Activated CD8-positive, alpha-beta memory T cell treated with anti-CD3 and anti-CD28 coated beads for 1 hour (primary cell): ENCODE measurements at places on chromosomes 6 and 20.

- DNase-seq = no peak
These were observed 225.0 kb upstream of the TENT5A start for GRCh38 chr6:81977486-81977885.

GRCh38 chr6:7833751-7834070 lies 76.9 kb downstream of the TXNDC5 start:
- DNase-seq = no peak

DNA sequence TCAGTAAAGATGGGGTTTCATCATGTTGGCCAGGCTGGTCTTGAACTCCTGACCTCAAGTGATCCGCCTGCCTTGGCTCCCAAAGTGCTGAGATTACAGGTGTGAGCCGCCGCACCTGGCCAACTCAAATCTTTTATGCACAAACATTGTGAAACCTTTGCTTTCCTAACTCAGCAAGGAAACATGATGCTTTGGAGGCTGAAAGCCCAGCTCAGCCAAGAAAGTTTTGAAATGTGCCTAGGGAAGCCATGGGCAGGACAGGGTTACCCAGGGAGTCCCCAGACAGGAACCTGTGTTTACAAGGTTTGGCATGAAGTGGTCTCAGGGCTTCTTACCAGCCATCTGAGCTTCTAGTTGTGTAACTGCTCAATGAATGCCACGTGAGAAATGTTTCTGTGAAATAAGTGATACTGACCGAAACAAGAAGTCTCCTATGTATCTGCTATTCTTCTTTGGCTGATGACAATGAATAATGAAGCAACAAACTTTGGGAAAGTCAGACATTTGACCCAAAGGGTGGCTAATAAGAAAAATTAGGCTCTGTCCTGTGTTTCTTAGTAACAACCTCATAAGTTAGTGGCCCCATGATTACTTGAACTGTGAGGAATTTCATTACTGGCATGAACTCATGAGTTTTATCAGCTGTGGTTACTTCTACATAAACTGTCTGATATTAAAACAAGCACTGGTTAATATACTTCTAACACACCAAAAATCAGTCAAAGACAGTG lies 163.5 kb downstream of the KIF6 start:
- no peak for DNase-seq

GRCh38 chr6:142210606-142211005 lies 63.5 kb downstream of the VTA1 start:
- DNase-seq = no peak

GRCh38 chr6:35081426-35081851 lies 59.7 kb downstream of the TCP11 start:
- DNase-seq = no peak

DNA sequence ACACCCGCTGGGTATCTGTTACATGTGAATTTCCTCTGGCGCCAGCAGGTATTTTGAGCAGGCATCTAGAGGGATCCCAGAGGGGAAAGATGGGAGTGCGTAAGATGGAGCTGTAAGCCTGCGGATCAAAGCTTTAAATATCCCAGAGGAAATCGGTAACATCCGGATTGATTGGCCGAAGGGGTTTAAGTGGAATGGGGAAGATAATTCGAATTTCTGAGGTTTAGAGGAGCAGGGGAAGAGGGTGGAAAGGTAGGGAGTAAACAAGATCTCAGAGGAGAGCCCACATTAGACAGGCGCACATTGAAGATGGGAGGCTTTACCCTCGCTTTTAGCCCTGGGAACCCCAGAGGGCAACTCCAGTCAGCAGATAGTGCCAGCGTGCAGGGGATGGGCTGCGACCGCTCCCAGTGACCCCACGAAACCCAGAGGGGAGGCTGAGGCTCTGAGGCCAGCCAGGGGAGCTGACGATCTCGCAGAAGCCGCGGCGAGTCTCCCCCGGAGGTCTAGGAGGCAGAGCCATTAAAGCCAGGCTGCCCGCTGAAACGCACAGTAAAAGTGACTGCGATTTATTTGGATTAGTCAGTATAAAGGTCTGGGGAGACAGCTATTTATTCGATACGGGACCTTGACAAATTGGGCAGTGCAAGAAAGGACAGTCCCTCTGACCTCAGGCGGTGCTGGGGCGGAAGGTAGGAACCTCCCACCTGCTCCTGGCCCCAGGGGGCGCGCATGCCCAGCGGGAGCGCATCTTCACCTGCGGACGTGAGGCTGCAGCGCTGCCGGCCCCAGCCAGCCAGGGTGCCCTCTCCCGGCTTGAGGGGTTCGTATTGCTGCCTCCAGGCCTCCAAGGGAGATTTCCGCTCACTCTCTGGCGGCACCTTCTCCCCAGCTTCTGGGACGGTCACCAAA lies 34.3 kb upstream of the TCF21 start:
- no peak for DNase-seq

GRCh38 chr20:40962733-40963504 lies 65.7 kb upstream of the TOP1 start:
- peak; percentile 53 for DNase-seq

GRCh38 chr6:147099974-147100373 lies 104.2 kb upstream of the STXBP5 start:
- DNase-seq = no peak

DNA sequence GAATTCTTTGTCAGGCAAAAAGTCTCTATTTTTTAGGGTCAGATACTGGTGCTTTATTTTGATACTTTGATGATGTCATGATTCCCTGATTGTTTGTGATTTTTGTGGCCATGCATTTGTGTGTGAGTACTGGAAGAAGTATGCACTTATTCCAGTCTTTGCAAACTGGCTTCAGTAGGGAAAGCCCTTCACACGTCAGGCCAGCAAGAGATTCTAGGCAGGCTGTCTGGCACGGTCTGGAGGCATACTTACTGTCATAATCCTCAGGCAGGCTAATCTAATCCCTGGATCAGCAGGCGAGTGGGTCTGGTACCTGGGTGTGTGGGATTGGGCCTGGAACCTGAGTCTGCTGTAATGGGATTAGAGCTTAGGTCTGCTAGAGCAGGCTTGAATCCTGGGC lies 391.8 kb upstream of the MMS22L start:
- DNase-seq = no peak
